SK-N-DZ (cell line): ENCODE measurements at places on chromosomes 1 and 21.

- DNase-seq: no peak
These were observed 22.6 kb upstream of the NOS1AP start for GRCh38 chr1:162046921-162047320.

DNA sequence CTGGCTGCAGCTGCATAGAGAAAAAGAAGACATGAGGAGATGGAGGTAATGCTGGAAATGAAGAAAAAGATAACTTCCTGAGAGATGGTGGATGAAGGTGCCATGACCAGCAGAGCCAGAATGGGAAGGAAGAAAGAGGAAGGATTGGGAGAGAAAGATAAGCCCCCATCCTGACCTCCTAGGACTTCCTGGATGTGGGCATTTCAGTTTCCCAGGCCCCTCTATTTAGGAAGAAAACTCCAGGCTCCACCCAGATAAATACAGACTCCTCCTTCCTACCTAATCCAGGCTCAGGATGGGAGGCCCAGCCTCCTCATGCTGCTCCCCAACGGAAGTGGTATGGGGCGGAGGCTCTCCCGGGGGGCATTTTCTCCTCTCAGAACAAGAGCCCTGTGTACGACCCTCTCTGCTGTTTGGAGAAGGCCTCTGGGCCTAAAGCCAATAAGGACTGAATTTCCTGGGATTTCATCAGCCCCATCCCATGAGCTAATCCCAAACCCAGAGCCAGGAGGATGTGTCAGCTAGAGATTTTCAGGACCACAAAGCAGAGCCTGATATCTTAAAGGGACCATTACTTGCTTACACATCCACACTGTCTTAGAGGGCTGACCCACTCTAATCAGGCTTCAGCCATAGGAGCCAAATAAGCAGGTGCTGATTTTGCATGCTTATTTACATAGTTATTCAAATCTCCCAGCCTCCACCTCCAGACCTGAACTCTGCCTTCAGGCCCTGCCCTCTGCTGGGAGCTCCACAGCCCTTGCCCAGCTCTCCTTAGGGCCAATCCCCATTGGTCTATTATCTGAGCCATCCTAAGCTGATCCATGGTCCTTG is 5.1 kb upstream of the ARHGEF2 start:
- no peak for DNase-seq

- DNase-seq: no peak
These were observed 40.3 kb downstream of the RPE65 start for GRCh38 chr1:68409426-68409825.

DNA sequence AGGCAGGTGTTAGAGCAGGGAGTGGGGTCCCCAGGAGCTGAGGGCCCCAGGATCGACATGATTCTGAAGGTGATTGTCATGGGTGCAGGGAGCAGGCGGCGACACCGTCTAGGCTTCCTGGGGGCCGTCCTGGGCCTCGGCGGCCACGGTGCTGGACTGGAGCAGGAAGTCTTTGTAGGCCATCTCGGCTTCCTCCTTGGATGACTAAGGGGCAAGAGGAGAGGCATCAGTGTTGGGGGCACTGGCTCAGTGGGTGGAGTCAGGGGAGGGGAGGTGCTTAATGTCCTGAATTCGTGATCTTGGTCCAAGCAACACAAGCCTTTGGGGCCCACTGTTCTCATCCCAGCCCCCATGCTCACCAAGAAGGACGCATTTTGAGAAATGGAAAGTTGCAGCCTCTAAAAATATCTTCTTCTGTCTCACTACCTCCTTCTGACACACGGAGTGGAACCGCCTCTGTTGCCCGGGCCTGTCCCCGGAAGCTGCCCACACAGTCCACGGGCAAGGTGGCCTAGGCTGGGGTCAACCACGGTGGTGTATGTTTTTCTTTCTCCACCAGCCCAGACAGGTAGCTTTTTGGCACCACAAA is 8.6 kb upstream of the FCMR start:
- no peak for DNase-seq

DNA sequence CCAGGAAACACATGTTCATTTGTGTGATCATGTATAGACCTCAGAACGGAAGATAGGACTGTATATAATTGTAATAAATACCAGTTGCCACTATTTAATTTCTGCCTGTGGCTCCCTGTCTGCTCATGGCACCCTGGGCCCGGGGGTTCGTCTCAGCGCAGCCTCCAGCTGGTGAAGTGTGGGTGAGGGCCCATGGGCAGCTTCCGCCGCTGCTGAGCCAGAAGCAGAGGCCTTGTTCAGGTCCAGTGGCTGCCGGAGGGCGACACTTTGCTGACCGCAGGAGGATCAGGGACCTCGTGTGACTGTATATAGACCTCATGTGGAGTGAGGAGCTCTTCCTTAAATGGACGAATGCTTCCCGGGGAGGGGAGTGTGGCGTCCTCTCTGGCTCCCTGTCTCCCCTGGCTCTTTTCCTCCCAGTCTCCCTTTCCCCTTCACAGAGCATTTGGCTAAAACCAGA is 155.9 kb downstream of the PEX14 start:
- DNase-seq: no peak

DNA sequence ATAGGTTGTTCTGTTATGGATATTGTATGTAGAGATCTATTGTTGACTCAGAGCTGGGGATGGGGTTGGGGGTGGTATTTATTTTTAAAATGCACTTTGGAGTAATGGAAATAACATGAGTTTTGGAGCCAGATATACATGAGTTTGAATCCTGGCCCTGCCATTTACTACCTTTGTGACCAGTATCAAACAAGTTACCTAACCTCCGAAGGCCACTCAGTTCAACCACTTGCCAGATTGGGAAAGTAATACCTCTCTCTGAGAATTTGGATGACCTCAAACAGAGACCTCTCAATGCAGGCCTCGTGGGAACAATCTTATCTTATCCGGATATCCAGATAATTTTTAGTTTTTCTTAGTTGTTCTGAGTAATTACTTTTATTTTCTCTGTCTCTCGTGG is 181.0 kb downstream of the FGGY start:
- DNase-seq: no peak

- no peak for DNase-seq
These were observed 142.0 kb downstream of the CLIC6 start for GRCh38 chr21:34810786-34811185.

DNA sequence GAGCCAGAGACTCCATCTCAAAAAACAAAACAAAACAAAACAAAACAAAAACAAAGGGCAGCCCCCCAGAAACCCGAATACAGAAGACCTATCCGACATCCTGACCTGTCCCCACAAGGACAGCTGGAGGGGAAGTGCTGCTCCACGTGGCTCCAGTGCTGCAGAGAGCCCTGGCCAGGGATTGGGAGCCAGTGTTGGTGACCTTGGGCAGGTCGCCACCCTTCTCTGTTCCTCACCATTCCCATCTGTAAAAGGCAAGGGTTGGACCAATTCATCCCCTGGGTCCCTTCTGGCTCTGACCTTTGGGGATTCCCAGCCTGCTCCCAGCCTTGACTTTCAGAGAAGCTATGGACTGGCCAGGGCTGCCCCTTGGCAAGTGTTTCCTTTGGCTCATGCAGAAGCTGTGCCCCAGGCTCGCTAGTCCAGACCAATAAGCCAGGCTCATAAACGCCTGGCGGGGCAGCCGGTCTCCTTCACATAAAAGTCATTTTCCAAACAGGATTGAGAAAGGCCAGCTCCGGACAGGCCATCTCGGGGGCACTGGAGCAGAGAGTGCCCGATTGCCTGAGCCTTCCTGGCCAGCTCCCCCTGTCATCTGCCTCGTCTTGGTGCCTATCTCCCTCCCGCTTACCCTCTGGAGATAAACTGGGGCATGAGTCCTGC is 20.0 kb upstream of the PADI1 start:
- no peak for DNase-seq

DNA sequence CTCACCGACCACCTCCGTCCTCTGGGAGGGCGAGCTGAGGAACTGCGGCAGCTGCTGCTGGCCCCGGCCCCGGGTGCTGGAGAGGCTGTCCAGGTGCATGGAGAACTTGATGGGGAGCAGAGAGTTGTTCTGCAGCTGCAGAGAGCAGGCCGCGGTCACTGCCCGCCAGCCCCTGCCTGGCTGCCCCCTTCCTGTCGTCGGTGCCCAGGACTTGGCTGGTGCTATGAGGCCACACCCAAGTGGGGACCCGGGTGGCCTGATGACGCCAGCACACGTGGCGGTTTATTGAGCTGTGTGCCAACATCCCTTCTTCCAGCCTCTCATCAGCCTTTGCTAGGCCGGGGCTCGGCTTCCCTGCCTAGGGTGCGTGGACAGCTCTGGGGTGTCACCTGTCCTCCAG is 5.3 kb upstream of the TMEM52 start:
- no peak for DNase-seq

- no peak for DNase-seq
These were observed 496.1 kb downstream of the LRRIQ3 start for GRCh38 chr1:73701826-73702225.

- DNase-seq: no peak
These were observed 24.2 kb downstream of the MPZ start for GRCh38 chr1:161285521-161285920.

DNA sequence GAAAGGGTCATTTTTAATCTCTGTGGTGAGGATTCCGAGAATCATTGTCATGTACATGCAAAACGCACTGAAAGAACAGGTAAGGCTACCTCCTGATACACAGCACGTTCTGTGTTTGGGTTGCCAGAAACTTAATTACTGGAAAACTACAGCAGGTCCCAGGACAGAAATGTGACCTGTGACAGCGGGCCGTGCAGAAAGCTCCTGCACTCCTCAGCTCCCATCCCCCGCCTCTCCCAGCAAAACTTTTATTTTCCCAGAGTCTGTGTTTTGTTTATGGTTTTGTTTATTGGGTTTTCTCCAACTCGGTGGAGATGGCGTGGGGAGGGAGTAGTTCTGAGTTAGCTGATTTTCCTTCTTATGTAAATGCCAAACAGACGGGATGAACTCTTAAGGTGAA is 44.7 kb downstream of the SLC44A3 start:
- DNase-seq: no peak

DNA sequence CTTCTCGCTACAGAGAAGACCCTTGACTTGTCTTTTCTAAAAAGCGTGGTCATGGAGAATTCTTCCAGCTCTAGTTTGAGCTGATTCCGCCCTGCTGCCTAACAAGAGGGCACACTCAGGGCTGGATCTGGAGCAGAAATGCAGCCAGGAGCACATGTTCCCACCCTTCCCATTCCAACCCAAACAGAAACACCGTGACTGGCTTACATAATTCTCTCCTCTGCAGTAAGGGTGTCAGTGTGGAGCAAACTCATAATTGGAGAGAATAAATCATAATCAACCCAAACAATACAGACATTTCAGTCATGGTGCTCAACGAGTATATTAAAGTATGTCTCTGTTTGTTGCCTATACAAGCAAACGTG is 34.5 kb downstream of the CTNNBIP1 start:
- DNase-seq: no peak

GRCh38 chr1:240672132-240672811 is 60.3 kb upstream of the GREM2 start:
- DNase-seq: no peak

GRCh38 chr1:204157962-204158361 is 6.1 kb upstream of the ETNK2 start:
- DNase-seq: no peak

- DNase-seq: no peak
These were observed 68.5 kb downstream of the TPR start for GRCh38 chr1:186306533-186306932.

DNA sequence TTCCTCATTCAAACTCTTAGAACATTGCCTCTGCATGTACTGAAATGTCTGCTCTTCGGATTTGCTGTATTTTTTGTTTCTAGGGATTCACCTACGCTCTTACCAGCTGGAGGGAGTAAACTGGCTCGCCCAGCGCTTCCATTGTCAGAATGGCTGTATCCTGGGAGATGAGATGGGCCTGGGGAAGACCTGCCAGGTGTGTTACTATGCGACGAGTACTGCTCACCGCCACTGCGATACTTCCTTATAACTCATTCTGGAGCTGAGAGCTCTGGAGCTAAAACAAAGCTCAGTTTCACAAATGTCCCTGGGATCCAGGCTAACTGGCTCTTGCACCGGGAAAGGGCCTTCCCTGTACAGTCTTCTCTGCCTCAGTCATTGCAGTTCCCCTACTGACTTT is 10.1 kb downstream of the CHD1L start:
- DNase-seq: no peak
